ENCODE measurements at places on chromosomes 11 and 22. TPM values are rescaled to one million over a fixed set of nuclear protein-coding genes. Genes with fewer than 3 reads are reported as not detected.

- peaks cover 7% of the 10 kb centered on the region for H3K4me1 ChIP-seq
- no peaks in the 10 kb centered on the region for H3K27me3 ChIP-seq
- no peak overlapping the region for H3K4me3 ChIP-seq
- peak; percentile 52 for DNase-seq
- H3K36me3 ChIP-seq, result no peaks in the 10 kb centered on the region
- peak overlapping the region; percentile 17 for H3K27ac ChIP-seq
Measured at GRCh38 chr11:95625164-95625900, 164.2 kb downstream of the FAM76B start.

DNA sequence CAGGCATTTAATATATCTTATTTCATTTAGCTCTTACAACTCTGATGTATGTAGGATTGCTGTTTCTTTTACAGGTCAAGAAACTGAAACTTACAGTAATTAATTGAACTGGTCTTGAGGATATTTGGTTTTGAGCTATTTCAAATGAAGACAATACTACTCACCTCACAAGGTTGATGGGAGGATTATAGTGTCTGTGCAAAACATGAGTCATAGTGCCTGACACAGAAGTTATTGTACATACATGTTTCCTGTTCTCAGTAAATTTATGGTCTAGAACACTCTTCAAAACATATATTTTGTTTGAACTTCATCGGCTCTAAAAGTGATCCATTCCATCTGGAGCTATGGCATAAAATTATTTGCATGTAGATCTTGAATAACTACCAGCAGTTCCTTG, 61.9 kb downstream of the CECR2 start:
- no peak for DNase-seq
- H3K36me3 ChIP-seq, result no peaks in the 10 kb centered on the region

DNA sequence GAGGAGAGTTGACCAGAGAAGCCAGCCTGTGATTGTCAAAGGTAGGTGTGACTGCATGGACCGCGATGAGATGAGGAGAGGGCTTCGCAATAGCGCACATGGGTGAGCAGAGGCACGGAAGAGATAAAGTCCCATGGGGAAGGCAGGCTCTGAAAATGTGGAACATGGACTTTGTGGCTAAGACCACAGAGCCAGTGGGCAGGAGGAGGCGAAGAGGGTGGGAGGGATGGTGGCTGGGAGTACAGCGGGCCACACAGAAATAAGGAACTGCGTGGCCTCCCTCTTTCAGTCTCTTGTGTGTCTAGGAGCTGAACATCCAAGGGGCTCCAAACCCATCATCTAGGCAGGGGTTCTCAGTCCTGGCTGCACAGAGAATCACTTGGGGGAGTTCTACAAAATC, 98.6 kb downstream of the TENM4 start:
- no peak overlapping the region for H3K4me3 ChIP-seq
- no peak for DNase-seq
- peaks cover 2% of the 10 kb centered on the region for H3K4me1 ChIP-seq
- H3K27ac ChIP-seq, result no peak overlapping the region
- H3K36me3 ChIP-seq, result no peaks in the 10 kb centered on the region

GRCh38 chr11:73029403-73029802, 112.7 kb downstream of the FCHSD2 start:
- H3K27ac ChIP-seq, result no peak overlapping the region
- no peaks in the 10 kb centered on the region for H3K36me3 ChIP-seq
- H3K27me3 ChIP-seq, result no peaks in the 10 kb centered on the region
- no peaks in the 10 kb centered on the region for H3K4me1 ChIP-seq

GRCh38 chr11:63551889-63552266, 11.3 kb downstream of the PLAAT2 start:
- no peak overlapping the region for H3K27ac ChIP-seq
- no peak overlapping the region for H3K4me3 ChIP-seq
- H3K36me3 ChIP-seq, result no peaks in the 10 kb centered on the region
- peaks cover 3% of the 10 kb centered on the region for H3K4me1 ChIP-seq
- no peak for DNase-seq

DNA sequence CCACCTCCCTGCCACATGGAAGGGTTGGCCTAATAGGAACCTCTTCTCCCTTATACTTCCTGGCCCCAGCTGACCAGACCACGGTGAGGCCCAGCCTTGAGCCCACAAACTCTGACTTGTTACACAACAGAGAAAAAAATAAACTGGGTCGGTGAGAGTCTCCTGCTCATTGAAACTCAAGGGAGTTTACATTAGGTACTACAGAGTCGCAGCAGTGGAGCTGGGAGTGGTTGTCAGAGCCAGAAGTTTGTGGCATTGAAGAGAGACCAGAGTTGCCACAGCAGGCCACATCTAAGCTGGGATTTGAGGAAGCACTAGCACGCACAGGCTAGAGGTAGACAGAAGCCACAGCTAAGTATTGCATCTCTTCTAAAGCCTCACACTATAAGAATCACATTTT, 296.2 kb downstream of the DDX10 start:
- no peaks in the 10 kb centered on the region for H3K4me1 ChIP-seq
- H3K27ac ChIP-seq, result no peak overlapping the region
- H3K4me3 ChIP-seq, result no peak overlapping the region
- H3K27me3 ChIP-seq, result no peaks in the 10 kb centered on the region
- DNase-seq, result no peak

- H3K27me3 ChIP-seq, result no peaks in the 10 kb centered on the region
- no peak overlapping the region for H3K4me3 ChIP-seq
- DNase-seq, result no peak
- H3K36me3 ChIP-seq, result no peaks in the 10 kb centered on the region
- no peaks in the 10 kb centered on the region for H3K4me1 ChIP-seq
Measured at GRCh38 chr22:26194313-26194712, 25.1 kb downstream of the SEZ6L start.

The PRRG4 gene
- 18.6 TPM for total RNA-seq

The MMP13 gene
- total RNA-seq, result not detected

The OR8D4 gene
- not detected for total RNA-seq

The PRR33 gene
- total RNA-seq, result not detected

DNA sequence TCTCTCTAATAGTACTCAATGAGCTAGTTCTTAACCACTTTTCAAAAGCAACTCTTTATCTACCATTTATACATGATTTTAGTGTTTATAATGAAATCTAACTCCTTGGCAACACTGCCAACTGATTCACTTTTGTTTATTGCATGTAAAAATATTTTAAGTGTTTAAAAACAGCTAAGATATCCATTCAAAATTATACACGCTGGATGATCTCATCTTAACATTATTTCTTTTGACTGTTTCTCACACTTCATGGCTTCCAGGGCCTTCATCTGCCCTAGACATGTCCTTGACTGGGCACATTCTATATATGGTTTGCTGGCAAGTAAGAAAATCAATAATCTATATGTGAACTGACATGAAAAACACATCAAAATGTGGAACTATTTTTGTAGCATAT, 414.6 kb upstream of the LUZP2 start:
- H3K4me3 ChIP-seq, result no peak overlapping the region
- H3K4me1 ChIP-seq, result no peaks in the 10 kb centered on the region
- H3K36me3 ChIP-seq, result no peaks in the 10 kb centered on the region
- H3K27me3 ChIP-seq, result no peaks in the 10 kb centered on the region
- DNase-seq, result no peak

DNA sequence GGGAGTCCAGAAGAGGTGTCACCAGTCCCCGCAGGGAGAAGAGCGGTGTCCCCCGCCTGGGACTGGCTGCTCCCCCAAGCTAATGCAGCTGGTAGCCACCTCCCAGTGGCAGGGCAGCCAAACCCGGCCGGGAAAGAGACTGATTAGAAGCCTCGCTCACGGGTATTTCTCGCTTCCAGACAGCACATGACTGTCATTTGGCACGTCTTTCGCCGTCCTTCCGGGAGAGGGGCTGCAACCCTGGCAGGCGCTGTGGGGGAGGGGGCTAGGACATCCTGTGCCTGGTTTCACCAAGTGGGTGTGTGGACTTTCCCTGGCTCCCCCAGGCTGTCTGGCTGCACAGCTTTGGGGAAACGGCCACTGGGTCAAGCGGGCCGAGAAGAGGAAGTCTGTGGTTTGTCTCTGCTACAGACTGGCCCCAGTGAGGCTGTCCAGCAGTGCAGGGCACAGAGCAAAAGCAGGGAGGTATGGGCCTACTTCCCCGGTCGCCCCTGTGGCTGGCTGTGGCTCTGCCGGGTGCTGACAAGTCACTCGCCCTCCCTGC, 3.8 kb downstream of the CD81 start:
- no peaks in the 10 kb centered on the region for H3K27me3 ChIP-seq
- H3K27ac ChIP-seq, result peak overlapping the region; percentile 97
- no peak overlapping the region for H3K4me3 ChIP-seq
- H3K36me3 ChIP-seq, result no peaks in the 10 kb centered on the region

The RAG2 gene
- 0.79 TPM for total RNA-seq

The LRRC55 gene
- 0.29 TPM for total RNA-seq

- no peaks in the 10 kb centered on the region for H3K4me1 ChIP-seq
- no peak overlapping the region for H3K27ac ChIP-seq
- no peaks in the 10 kb centered on the region for H3K27me3 ChIP-seq
- no peak for DNase-seq
- no peaks in the 10 kb centered on the region for H3K36me3 ChIP-seq
Measured at GRCh38 chr11:108394744-108395284, 72.5 kb downstream of the C11orf65 start.

GRCh38 chr11:68053981-68054812, 15.4 kb downstream of the TCIRG1 start:
- no peak overlapping the region for H3K4me3 ChIP-seq
- H3K36me3 ChIP-seq, result peaks cover 12% of the 10 kb centered on the region
- no peak for DNase-seq
- no peak overlapping the region for H3K27ac ChIP-seq
- H3K27me3 ChIP-seq, result no peaks in the 10 kb centered on the region
- peaks cover 17% of the 10 kb centered on the region for H3K4me1 ChIP-seq

The MS4A3 gene
- total RNA-seq, result not detected

The TRIM64C gene
- not detected for total RNA-seq

DNA sequence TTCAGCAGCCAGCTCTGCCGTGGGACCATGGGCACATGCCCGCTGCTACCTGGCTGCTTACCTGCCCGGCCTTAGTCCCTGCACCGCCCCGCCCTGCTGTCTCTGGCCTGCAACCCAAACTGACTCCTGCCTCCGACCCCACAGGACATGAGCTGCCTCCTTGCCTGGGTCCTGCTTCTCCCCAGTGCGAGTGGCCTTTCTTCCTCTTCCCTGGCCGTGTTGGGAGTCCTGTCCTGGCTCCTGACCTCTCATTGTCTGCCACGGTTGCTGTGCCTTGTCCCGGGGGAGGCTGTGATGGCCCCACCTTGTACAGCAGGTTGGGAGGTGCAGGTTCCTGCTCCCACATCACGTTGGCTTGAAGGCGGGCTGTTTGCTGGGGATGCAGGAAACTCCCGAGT, 370.0 kb downstream of the TBC1D22A start:
- DNase-seq, result no peak
- no peaks in the 10 kb centered on the region for H3K27me3 ChIP-seq
- H3K4me1 ChIP-seq, result no peaks in the 10 kb centered on the region
- no peaks in the 10 kb centered on the region for H3K36me3 ChIP-seq

DNA sequence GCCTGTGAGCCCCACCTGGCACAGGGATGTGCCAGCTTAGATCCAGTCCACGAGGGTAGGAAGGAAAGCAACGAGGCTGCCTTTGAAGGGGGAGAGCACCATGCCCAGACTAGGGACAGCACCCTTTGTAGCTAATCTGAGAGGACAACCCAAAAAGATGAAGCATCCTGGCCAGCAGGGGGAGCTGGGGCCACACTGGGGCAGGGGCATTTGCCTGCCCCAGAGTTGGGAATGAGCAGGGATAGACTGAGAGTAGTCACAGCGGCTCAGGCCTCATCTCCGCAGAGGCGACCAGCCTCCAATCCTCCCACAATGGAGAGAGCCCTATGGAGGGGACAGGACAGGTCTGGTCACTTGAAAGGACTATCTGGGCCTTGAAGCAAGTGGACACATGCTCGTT, 16.4 kb downstream of the LMO1 start:
- H3K36me3 ChIP-seq, result no peaks in the 10 kb centered on the region
- no peak overlapping the region for H3K27ac ChIP-seq
- no peak for DNase-seq
- no peaks in the 10 kb centered on the region for H3K4me1 ChIP-seq

- H3K27ac ChIP-seq, result peak overlapping the region; percentile 99
- H3K4me1 ChIP-seq, result peaks cover 50% of the 10 kb centered on the region
- no peaks in the 10 kb centered on the region for H3K36me3 ChIP-seq
- no peak for DNase-seq
Measured at GRCh38 chr22:38314051-38314932, 2.9 kb downstream of the CSNK1E start.

DNA sequence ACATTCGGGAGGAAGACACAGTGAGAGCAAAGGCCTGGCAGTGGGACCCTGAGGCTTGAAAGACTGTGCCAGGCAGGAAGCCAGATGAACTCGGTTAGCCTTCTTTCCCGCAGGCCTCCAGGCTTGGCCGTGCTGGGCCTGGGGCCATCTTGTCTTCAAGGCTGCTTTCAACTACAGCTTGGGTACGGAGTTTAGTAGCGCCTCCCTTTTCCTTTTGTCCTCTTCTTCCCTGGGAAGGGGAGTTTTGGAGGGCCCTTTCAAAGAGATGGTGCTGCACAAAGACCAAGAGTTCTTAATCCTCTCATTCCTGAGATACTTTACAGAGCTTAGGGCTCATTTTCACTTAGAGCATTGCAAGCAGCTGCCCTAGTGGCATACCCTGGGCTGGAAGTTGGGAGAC, 87.5 kb downstream of the TP53I11 start:
- no peak overlapping the region for H3K4me3 ChIP-seq
- no peak overlapping the region for H3K27ac ChIP-seq
- DNase-seq, result no peak
- peaks cover 17% of the 10 kb centered on the region for H3K4me1 ChIP-seq
- H3K27me3 ChIP-seq, result no peaks in the 10 kb centered on the region

DNA sequence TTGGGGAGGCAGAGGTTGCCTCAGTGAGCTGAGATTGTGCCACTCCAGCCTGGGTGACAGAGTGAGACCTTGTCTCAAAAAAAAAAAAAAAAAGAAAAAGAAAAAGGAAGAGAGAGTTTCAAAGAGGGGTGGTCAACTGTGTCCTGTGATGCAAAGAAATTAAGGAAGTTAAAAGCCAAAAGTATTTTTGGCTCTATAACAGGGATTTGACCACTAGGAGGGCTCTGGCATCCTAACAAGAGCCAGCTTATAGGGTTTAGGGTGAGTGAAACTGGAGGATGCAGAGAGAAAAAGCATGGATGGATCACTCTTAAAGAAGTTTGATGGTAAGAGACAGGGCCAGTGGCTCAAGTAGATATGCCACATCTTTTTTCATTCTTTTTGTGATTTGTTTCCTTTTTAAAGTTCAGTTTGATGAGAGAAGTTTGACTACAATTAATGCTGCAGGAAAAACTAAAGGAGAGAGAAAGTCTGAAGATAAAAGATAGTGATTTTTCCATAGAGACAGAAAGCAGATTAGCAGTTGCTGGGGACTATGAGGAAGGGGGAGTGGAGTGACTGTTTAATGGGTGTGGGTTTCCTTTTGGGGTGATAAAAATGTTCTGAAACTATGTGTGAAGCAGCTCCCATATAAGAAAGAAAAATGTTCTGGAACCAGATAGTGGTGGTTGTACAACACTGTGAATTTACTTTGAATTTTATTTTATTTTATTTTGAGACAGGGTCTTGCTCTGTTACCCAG, 11.1 kb upstream of the MICAL2 start:
- H3K4me3 ChIP-seq, result no peak overlapping the region
- DNase-seq, result no peak
- H3K36me3 ChIP-seq, result no peaks in the 10 kb centered on the region
- H3K27ac ChIP-seq, result no peak overlapping the region
- peaks cover 31% of the 10 kb centered on the region for H3K4me1 ChIP-seq

- H3K27ac ChIP-seq, result no peak overlapping the region
- no peaks in the 10 kb centered on the region for H3K4me1 ChIP-seq
- H3K27me3 ChIP-seq, result no peaks in the 10 kb centered on the region
- no peak for DNase-seq
Measured at GRCh38 chr11:23151819-23152218, 291.5 kb upstream of the CCDC179 start.

All from thyroid gland (tissue), 4 donors.